ENCODE measurements at places on chromosomes 7 and 10.

DNA sequence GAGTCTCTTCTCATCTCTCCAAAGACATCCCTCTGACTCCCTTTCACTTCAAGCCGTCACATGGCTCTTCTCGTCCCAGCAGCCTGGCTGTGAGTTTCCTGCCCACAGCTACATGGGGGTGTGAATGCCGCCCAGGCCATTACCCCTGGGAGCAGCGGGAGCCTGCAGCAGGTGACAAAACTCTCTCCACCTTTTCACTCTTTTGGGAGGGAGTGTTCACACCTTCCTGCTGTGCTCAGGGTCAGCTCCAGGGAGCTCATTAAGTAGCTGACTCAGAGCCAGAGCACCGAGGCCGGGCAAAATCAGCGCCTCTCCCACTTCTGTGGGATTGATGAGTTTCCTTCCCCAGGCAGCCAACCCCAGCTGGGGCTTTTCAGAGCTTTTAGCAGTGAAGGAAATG, 271.3 kb downstream of the TYW1 start:
- no peak for DNase-seq

DNA sequence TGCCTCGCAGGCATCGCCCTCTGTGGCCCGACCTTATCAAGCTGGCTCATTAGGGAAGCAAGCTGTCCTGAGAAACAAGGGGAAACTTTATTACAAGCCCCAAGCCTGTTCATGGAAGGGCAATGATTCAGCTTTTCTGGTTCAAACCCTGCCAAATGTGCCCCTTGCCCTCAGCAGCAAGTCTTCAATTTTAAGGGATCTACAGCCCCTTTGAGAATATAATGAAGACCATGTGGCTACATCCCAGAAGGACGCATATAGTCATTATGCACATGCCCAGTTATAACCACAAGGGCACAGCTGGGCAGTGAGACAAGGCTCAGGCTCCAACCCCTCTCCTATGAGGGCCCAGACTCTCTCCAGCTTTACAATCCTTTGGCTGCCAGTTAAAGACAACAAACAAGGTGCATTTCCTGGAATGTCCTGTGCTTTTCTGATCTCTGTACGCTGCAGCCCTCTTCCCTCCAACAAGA, 56.7 kb downstream of the DDC start:
- no peak for DNase-seq

DNA sequence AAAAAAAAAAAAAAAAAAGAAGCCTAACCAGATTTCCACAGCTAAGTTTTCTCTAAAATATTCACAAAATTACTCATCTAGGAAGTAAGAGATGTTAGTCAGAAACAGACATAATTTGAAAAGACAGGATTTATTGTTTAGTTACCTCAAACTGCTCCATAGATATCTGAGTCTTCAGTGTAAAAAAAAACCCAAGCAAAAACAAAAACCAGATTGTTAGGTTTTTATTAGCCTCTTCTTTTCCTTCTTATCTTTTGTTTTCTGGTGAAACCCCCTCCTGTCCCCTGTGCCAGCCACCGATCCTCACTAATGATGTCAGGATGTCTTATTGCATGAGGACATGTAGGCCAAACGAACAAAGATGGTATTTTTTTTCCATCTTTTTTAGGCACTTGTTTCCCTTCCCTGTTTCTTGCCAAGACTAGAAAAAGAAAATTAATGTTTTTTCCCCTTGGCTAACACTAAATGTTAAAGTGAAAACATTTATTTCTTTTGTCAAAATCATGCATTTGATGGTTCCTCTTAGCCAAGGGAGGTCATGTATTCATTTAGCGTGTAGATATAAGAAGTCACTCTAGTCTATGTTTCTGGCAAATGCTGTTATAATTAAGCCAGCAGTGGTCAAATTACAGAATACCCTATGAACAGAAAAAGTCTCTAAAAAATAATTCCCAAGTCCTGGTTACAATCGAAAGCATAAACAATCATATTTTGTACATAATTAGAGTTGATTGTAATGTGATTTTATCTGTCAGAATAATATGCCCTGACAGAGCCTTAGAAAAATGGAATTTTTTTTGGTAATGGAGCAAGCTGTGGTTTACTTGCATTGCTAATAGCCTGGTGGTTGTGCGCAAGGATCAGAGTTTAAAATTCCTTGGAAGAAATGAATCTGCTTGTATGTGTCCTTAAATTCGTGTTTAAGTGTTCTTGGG, 702.4 kb upstream of the FZD8 start:
- DNase-seq: no peak

- no peak for DNase-seq
Observed at GRCh38 chr10:97785231-97785630, 13.4 kb upstream of the SFRP5 start.

DNA sequence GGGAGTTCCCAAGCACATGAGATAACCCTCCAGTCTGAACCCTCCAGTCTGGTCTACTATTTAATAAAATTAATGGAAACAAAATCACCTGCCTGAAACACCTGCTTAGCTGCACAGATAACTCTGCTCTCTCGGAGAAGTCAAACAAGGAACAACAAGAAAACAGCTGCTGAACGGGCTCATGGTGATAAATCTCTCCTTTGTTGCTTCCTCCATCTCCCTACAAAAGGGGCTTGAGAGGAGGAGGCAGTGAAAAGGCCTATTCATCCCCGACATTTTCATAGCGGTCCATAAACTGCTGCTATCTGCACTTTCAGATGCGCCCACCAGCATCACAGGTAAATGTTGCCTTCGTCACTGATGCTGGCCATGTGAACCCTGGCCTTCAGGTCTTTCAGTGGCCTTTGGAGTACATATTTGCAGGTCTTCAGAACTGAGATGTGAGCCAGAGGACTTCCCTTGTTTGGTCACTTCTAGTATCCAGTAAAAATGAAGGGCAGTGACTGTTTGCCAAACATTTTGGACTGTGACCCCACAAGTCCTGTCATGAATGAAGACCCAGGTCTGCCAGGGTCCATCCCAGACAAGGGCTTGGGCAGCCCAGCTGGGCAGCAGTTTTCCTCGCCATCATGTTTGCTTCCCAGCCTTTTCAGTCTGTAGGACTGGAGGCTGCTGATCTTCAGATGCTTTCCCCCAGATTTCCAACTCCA, 15.9 kb downstream of the FKBP6 start:
- no peak for DNase-seq

DNA sequence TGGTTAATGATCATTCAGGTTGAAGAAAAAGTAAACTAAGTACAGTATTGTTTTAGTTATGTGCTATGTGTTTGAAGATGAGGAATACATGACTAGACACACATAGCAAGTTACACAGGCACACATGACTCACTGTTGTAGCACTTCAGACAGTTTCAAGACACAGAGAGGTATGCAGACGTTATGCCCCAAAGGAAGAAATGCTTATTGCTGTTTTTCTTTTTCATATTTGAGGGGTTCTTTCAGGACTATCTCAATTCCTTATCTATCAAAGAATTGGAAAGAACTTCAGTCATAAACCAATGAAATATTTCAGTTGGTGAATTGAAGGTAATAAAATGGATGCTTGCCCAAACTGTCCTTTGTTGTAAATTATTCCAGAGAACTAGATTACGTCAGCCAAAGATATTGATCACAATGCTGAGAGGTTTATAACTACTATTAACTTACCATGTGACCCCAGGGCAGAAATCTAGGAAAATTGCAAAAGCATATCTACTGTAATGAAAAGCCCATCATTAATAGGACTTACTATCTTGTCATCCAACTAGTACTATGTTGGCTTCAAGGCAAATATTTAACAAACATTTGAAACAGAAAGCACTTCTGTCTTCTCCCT, 61.2 kb upstream of the CAPZA2 start:
- no peak for DNase-seq

DNA sequence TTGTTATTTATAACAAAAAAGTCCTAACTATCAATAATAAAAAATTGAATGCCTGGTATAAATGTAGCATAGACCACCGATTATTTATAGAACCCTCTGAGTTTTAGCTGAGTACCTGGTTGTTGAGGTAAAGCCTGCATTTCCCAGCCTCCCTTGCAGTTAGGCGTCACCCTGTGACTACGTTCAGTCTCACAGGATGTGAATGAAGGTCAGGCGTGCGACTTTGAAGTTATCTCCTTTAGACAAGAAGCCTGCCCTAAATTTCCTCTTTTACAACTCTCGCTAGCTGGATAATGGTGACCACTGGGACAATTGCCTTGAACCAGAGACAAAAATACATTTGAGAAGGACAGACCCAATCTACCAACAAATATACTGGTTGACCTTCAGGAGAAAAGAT, 67.5 kb upstream of the TES start:
- DNase-seq: no peak

DNA sequence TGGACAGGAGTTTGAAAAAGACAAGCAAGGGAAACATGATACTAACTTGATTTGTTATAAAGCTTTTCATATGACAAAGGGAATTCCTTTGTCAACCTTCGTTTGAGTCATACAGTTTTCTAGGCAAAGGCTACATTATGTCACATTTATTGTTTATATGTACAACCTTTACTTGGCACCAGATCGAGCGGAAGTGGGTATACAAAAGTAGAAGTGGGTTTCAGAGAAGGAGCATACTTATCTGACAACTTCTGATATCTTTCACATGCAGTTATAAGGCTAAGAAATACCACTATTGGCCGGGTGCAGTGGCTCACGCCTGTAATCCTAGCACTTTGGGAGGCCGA, 11.0 kb downstream of the STMP1 start:
- no peak for DNase-seq

Measured in NCI-H460 (cell line).